ENCODE measurements at places on chromosomes 16 and 17. TPM values are rescaled to one million over a fixed set of nuclear protein-coding genes. Genes with fewer than 3 reads are reported as not detected.

DNAH9 gene
- total RNA-seq: 0.13 TPM

CSH1 gene
- not detected for total RNA-seq

NXN gene
- 20.0 TPM for total RNA-seq

SIAH1 gene
- total RNA-seq: 12.1 TPM

NGFR gene
- total RNA-seq: 0.85 TPM

SF3B3 gene
- 211 TPM for total RNA-seq

TBC1D16 gene
- 19.0 TPM for total RNA-seq

TMEM92 gene
- total RNA-seq: 14.9 TPM

CASKIN1 gene
- total RNA-seq: 0.58 TPM

Data from A549 treated with dexamethasone at 1 μM for 4 hours (cell line).